ENCODE measurements at places on chromosomes 12 and 14.

GRCh38 chr12:30696486-30696885 lies 817 bp upstream of the IPO8 start:
- DNase-seq: no peak
- peak overlapping the region; percentile 86 for H3K4me3 ChIP-seq
- no peaks in the 10 kb centered on the region for H3K36me3 ChIP-seq

- H3K27ac ChIP-seq: no peak overlapping the region
- H3K4me1 ChIP-seq: no peaks in the 10 kb centered on the region
- H3K36me3 ChIP-seq: no peaks in the 10 kb centered on the region
- no peak overlapping the region for H3K4me3 ChIP-seq
Measured at GRCh38 chr14:66359500-66359899, 126.7 kb upstream of the CCDC196 start.

- no peak overlapping the region for H3K4me3 ChIP-seq
- H3K27me3 ChIP-seq: no peaks in the 10 kb centered on the region
Measured at GRCh38 chr12:95397571-95397970, 76.4 kb upstream of the METAP2 start.

- no peaks in the 10 kb centered on the region for H3K27me3 ChIP-seq
- peaks cover 47% of the 10 kb centered on the region for H3K36me3 ChIP-seq
- no peak for DNase-seq
- no peak overlapping the region for H3K27ac ChIP-seq
- H3K4me3 ChIP-seq: no peak overlapping the region
- peaks cover 44% of the 10 kb centered on the region for H3K4me1 ChIP-seq
Measured at GRCh38 chr12:113226696-113227568, 5.7 kb downstream of the TPCN1 start.

DNA sequence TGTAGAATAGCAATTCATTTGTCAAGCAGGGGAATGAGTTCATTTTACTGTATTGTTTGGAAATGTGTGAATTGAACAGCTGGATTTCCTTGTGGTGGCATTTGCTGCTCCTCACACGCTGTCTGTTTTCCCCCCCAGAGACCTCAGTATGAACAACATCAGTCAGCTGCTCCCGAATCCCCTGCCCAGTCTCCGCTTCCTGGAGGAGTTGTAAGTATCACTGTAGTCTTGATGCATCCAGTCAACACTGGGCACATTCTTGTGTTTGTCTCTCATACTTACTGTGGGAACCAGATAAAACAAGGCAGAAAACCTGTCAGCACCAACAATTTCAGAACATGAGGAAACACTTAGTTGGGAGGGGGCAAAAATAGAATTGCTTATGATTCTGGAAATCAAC lies 64.9 kb downstream of the LGR5 start:
- no peaks in the 10 kb centered on the region for H3K27me3 ChIP-seq
- DNase-seq: no peak
- H3K4me1 ChIP-seq: no peaks in the 10 kb centered on the region

DNA sequence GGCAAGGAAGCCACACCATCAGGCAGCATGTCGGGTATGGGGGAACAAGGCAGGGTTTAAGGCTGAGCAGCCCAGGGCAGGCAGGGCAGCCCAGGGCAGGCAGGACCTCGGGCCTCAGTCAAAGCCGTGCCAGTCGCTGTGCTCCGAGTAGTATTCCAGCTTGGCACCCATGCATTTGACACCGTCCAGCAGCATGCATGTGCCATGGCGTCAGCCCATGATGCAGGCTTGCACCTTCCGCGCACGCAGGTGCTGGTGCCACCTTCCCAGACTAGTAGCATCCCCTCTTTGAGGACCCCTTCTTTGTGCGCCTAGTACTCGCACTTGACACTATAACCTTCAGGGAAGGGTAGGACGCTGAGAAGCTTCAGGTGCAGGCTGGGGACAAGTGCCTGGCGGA lies 11.6 kb upstream of the ADCY6 start:
- DNase-seq: no peak
- H3K4me1 ChIP-seq: peaks cover 2% of the 10 kb centered on the region
- H3K27ac ChIP-seq: no peak overlapping the region
- no peak overlapping the region for H3K4me3 ChIP-seq
- no peaks in the 10 kb centered on the region for H3K36me3 ChIP-seq

GRCh38 chr12:1810201-1810930 lies 10.0 kb upstream of the LRTM2 start:
- DNase-seq: no peak
- H3K27ac ChIP-seq: no peak overlapping the region
- H3K36me3 ChIP-seq: no peaks in the 10 kb centered on the region

DNA sequence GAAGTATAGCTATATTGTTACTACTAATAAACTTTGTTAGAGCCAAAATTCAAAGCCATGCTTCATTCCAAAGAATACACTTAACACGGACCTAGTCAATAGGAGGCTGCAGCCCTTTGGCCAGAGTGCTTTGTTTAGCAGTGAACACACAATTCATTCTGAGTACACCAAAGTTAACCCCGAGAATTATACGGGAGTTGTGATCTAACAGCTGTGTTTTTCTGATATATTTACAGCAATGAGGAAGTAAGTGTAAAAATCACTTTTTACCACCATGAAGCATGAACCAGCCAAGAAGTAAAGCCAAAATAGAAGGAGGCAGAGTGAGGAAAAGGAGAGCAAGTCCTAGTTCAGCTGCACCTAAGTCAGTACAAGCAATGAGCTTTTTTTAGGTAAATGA lies 156.8 kb upstream of the PDE3A start:
- H3K4me1 ChIP-seq: peaks cover 10% of the 10 kb centered on the region
- H3K27me3 ChIP-seq: no peaks in the 10 kb centered on the region
- no peak for DNase-seq
- no peaks in the 10 kb centered on the region for H3K36me3 ChIP-seq

DNA sequence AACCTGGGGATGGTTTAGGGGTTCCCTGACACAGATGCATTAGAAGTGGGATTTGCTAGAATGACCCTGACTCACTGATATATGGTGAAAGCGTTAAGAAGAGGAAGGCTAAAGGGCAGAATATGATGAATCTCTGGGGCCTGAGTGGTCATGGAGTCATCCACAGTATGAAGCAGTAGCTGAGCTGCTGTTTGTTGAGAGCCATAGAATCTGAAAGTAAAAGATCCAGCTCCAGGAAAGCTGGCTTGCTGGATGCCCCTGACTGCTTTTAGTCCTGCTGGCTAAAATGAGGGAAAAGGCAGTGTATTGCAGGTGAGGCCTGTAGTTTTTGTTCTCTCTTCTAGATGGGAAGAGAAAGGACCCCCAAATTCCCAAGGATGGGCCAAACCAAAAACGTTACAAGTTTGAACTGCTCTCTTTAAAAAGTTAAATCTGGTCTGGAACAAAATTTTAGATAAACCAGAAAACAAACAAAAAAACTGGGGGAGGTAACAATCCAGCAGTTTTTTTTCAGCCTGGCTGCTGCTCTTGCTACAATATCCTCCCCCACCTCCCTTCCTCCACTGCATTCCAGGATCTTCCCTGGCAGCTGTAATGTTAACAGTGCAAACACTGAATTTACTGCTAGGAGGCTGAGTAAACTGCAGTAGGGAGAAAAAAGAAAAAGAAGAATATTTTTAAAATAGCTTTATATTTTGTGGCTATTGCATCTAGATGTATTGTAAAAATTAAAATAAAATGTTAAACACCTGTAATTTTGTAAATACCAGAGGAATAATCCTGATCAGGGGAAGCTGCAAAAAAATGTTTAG lies 16.5 kb downstream of the SEL1L start:
- H3K36me3 ChIP-seq: peaks cover 29% of the 10 kb centered on the region
- no peaks in the 10 kb centered on the region for H3K27me3 ChIP-seq
- no peak for DNase-seq
- peak overlapping the region; percentile 61 for H3K27ac ChIP-seq

DNA sequence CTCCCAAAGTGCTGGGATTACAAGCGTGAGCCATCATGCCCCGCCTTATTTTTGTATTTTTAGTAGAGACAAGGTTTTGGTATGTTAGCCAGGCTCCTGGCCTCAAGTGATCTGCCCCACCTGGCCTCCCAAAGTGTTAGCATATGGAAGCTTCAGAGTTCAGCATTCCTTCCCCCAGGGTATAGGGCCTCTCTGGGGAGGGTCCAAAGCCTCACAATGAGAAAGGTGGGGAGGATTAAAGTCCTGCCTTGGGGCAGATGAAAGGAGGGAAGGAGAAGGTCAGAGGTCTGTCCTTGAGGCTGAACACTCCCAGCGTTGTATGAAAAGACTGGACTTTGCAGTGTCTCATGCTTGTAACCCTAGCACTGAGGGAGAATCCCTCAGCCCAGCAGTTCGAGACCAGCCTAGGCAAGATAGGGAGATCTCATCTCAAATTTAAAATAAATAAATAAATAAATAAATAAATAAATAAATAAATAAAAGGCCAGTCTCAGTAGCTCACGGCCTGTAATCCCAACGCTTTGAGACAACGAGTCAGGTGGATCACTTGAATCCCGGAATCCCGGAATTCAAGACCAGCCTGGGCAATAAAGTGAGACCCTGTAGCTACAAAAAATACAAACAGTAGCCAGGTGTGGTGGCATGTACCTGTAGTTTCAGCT lies 22.0 kb upstream of the RCOR1 start:
- no peak for DNase-seq
- H3K4me1 ChIP-seq: peaks cover 4% of the 10 kb centered on the region
- no peak overlapping the region for H3K27ac ChIP-seq
- no peaks in the 10 kb centered on the region for H3K36me3 ChIP-seq

GRCh38 chr12:119681728-119682638 lies 14.1 kb downstream of the PRKAB1 start:
- peaks cover 15% of the 10 kb centered on the region for H3K4me1 ChIP-seq
- H3K27ac ChIP-seq: peak overlapping the region; percentile 51
- H3K27me3 ChIP-seq: no peaks in the 10 kb centered on the region
- H3K4me3 ChIP-seq: no peak overlapping the region
- peaks cover 54% of the 10 kb centered on the region for H3K36me3 ChIP-seq

GRCh38 chr14:101959277-101959676 lies 5.1 kb upstream of the DYNC1H1 start:
- no peak overlapping the region for H3K4me3 ChIP-seq
- H3K4me1 ChIP-seq: peaks cover 14% of the 10 kb centered on the region
- H3K36me3 ChIP-seq: no peaks in the 10 kb centered on the region
- no peak overlapping the region for H3K27ac ChIP-seq
- no peak for DNase-seq

GRCh38 chr14:50658203-50658602 lies 9.9 kb downstream of the SAV1 start:
- H3K27me3 ChIP-seq: no peaks in the 10 kb centered on the region
- peaks cover 25% of the 10 kb centered on the region for H3K4me1 ChIP-seq
- peak overlapping the region; percentile 4 for H3K4me3 ChIP-seq
- peak overlapping the region; percentile 52 for H3K27ac ChIP-seq

GRCh38 chr12:27179400-27180214 lies 64.5 kb upstream of the STK38L start:
- H3K4me3 ChIP-seq: no peak overlapping the region
- no peak overlapping the region for H3K27ac ChIP-seq
- no peaks in the 10 kb centered on the region for H3K4me1 ChIP-seq
- no peaks in the 10 kb centered on the region for H3K36me3 ChIP-seq
- H3K27me3 ChIP-seq: no peaks in the 10 kb centered on the region

DNA sequence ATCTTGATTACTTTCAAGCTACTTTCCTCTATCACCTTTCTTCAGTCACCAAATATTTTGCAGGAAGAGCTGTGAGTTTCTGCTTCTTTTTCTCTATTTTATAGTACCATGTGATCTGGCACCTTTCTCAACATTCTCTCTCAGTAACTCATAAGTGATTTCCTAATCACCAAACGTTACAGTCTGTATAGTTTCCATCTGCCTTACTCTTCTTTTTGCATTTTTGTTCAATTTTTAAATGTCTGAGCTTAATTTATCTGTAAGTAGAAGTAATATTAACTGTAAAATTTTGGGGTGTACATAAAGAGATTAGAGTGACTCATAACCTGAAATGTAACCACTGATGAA lies 422.1 kb upstream of the SYT1 start:
- no peaks in the 10 kb centered on the region for H3K36me3 ChIP-seq
- DNase-seq: no peak

DNA sequence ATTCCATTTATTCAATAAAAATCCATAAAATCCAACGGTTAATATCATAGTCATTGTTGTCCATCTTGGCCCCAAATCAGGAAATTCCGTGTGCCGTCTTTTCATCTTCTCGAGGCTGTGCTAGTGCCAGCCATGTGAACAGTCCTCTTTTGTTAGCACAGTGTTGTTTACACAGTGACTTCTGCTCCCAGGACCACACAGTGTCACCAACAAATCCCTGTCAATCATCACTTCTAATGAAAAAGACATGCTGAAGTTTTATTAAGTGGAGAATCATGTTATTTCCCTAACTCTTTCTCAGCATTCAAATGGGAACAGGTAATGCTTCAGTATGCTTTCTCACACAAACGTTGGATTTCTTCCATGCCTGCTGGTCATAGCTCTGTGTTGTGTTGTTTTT lies 1.9 kb upstream of the SLCO1A2 start:
- no peak for DNase-seq
- H3K4me1 ChIP-seq: no peaks in the 10 kb centered on the region
- no peaks in the 10 kb centered on the region for H3K36me3 ChIP-seq
- no peak overlapping the region for H3K4me3 ChIP-seq
- H3K27ac ChIP-seq: no peak overlapping the region
- H3K27me3 ChIP-seq: no peaks in the 10 kb centered on the region

GRCh38 chr12:19652386-19652785 lies 213.1 kb downstream of the AEBP2 start:
- no peak overlapping the region for H3K27ac ChIP-seq
- H3K4me1 ChIP-seq: peaks cover 8% of the 10 kb centered on the region

GRCh38 chr12:2650261-2651067 lies 144.3 kb upstream of the FKBP4 start:
- peaks cover 9% of the 10 kb centered on the region for H3K27me3 ChIP-seq
- H3K27ac ChIP-seq: no peak overlapping the region

DNA sequence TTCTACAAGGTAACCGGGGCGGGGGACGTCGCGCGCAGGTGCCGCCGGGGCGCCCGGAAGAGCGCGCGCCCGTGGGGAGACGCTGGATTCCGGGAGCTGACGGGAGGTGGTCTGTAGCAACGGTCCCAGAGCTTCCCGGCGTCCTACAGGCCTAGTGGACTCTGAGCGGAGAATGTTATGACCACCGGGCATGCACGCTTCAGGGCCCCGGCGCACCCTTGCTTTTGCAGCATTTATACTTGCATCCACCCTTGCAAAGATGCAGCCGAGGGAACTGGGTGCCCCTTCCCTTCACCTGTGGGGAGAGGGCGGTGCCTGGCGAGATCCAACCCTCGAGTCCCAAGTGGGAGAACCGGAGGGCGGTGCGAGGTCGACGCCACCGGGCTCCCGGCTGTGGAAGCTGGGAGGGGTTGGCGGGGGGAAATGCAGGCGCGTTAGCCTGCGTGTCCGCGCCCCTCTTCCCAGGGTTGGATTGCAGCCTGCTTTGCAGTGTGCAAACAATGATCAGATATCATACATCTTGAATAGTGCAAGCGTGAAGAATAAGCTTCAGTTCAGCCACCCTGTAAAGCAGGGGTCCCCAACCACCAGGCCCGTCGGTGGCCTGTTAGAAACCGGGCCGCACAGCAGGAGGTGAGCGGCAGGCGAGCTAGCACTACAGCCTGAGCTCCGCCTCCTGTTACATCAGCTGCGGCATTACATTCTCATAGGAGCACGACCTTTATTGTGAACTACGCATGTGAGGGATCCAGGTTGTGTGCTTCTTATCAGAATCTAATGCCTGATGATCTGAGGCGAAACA lies 576 bp downstream of the ERP29 start:
- peaks cover 27% of the 10 kb centered on the region for H3K4me1 ChIP-seq
- peak overlapping the region; percentile 90 for H3K4me3 ChIP-seq
- H3K36me3 ChIP-seq: peaks cover 10% of the 10 kb centered on the region
- peak; percentile 87 for DNase-seq

Data from upper lobe of right lung (tissue), 1 donor.